Lower leg skin (tissue), 4 donors: ENCODE measurements at places on chromosomes 7 and 10. TPM values are rescaled to one million over a fixed set of nuclear protein-coding genes. Genes with fewer than 3 reads are reported as not detected.

TMEM60 gene
- total RNA-seq: 11.8 TPM

ADAMTS14 gene
- 1.0 TPM for total RNA-seq

SRRM3 gene
- 7.5 TPM for total RNA-seq

PLPP4 gene
- total RNA-seq: 0.29 TPM

NKX1-2 gene
- total RNA-seq: 1.1 TPM

PAX4 gene
- total RNA-seq: not detected

NEURL1 gene
- 0.23 TPM for total RNA-seq

CPA2 gene
- not detected for total RNA-seq

TBX20 gene
- not detected for total RNA-seq

HPSE2 gene
- 3.6 TPM for total RNA-seq

GPR26 gene
- total RNA-seq: not detected

ASAH2 gene
- total RNA-seq: 0.29 TPM

MYH16 gene
- not detected for total RNA-seq

FRAT2 gene
- 62.0 TPM for total RNA-seq

CRYGN gene
- not detected for total RNA-seq
